ENCODE measurements at places on chromosomes 12 and 14.

GRCh38 chr12:24227551-24227950 is 278.1 kb upstream of the SOX5 start:
- no peak for DNase-seq

DNA sequence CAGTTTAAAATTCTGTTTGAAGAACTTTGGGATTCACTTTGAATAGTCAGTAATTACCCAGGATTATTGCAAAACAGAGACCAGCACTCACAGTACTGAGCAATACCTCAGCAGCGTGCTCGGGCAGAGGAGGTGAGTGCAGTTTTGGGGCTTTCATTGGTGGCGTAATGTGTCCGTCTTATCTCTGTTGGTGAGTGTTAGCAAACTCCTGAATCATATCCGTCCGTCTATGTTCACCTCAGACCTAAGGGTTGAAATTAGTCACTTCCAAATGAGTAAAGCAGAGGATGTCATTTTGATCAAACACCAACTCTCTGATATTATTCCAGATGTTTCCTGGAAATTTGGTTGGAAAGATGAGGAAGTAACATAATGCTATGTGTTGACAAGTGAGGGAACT is 82.8 kb downstream of the BORCS5 start:
- DNase-seq = no peak

GRCh38 chr12:50401500-50402081 is 906 bp downstream of the LARP4 start:
- DNase-seq = no peak

DNA sequence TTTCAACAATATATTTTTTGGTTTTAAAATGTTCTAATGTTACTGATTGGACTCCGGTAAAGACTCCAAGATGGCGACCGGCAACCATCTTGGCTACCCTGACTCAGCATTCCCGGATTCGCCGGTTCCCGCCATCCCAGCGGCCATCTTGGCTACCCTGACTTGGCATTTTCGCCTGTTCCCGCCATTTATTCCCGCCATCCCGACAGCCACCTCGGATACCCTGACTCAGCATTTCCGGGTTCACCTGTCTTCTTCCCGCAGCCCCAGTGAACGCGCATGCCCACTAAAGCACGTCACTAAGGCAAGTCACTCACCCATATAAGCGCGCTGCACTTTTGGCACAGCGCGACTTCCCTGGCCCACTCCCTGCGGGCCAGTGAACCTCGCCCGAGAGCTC is 9.0 kb upstream of the LRFN5 start:
- DNase-seq = no peak

GRCh38 chr14:75260025-75260763 is 18.4 kb upstream of the FOS start:
- no peak for DNase-seq

DNA sequence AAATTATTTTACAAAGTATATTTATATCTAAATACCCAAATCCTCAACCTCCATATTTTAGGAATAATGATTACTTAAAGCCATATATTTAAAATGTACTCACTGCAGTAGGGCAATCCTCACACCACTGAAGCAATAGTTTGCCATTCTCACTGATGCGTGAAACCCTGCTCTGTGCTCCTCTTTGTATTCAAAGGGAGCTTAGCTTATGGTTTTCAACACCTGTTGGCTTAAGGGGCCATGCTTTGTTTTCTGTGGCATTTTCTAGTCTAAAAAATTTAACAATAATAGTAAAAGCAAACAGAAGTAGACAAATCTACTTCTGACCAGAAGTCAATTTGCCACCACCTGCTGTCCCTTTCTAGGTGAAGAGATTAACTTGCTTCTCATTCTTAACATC is 294.6 kb downstream of the FLRT2 start:
- no peak for DNase-seq

- DNase-seq = peak; percentile 84
These were observed 4.6 kb downstream of the CCDC197 start for GRCh38 chr14:94001501-94002396.

DNA sequence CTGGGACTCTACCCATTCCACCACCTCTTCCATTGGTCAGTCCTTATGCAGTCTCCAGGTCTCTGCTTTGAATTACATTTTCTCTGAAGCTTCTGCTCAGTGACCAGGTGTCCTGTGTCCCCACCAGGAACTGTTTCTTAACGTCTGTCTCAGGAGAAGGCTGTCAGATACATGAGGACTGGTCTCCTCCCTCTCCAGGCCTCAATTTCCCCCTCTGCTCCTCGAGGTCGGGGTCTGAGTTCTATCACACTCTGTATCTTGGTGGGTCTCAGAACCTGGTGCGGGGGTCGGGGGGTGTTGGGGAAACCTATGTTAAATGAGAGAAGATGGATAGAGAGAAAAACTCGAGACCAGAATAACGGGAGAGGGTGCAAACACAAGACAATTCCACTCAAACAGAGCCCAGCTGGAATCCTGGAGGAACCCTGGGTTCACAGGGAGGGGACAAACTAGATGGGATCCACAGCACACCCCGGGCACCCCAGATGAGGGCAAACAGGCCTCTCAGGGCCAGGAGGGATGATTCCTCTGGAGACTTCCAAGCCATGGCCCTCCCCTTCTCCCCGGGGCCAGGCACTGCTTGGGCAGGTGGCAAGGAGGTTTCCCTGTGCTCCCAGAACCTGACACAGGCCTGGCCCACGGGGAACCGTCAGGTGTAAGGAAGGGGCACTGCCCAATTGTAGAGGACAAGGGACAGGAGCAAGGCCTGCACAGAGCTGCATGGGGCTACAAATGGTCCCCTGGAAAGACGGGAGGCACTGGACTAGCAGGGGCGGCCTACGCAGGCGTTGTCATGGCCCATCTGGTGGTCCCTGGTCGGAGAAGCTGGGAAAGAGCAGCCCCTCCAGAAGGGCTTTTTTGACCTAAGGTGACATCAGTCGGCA is 313.2 kb upstream of the DIO3 start:
- DNase-seq = no peak

- DNase-seq = no peak
These were observed 80.0 kb upstream of the EGLN3 start for GRCh38 chr14:34030864-34031263.

- DNase-seq = peak; percentile 50
These were observed 8.7 kb downstream of the SAV1 start for GRCh38 chr14:50659327-50659974.

- DNase-seq = no peak
These were observed 1.1 kb upstream of the GLT1D1 start for GRCh38 chr12:128852026-128852698.

DNA sequence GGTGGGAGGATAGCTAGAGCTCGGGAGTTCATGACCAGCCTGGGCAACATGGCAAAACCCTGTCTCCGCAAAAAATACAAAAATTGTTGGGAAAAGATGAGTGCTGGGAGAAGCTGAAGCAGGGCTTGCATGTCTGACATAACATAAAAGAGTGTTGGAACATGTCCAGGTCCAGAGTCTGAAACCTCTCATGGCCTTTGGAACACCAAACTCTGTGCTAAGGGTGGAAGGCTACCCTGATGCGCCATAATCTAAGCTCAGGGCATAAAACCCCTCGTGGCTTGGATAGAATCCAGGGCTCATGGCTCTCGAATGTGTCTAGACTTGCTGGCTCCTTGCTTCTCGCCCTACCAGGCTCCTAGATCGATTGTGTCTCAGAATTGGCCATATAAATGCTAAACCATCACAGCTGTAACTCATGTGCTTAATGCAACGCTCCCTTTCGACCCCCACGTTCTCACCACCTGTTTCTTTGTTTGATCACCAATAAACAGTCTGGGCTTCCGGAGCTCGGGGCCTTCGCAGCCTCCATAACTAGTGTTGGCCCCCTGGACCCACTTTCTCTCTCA is 6.7 kb upstream of the CLEC7A start:
- DNase-seq = no peak

GRCh38 chr14:102570334-102570995 is 22.0 kb upstream of the RCOR1 start:
- DNase-seq = no peak

- no peak for DNase-seq
These were observed 370.2 kb downstream of the TMEM117 start for GRCh38 chr12:44206045-44206444.

DNA sequence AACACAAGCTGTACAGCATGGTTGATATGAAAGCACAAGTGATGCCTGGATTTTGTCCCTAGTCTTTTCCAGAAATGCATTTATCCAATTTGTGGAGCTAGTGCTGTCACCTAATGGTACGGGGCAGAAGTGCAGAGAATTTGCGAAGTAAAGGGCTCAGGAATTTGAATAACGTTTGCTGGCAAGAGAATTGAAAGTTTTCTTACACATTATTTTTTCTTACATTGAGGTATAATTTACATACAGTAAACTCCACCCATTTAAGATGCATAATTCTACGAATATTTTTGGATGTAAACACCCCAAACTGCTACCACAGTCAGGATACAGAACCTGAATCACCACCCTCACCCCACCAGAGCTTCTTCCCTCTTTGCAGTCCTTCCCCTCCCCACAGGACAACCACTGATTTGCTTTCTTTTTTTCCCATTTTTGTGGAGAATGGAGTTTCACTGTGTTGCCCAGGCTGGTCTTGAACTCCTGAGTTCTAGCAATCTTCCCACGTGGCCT is 3.5 kb downstream of the AICDA start:
- peak; percentile 53 for DNase-seq

DNA sequence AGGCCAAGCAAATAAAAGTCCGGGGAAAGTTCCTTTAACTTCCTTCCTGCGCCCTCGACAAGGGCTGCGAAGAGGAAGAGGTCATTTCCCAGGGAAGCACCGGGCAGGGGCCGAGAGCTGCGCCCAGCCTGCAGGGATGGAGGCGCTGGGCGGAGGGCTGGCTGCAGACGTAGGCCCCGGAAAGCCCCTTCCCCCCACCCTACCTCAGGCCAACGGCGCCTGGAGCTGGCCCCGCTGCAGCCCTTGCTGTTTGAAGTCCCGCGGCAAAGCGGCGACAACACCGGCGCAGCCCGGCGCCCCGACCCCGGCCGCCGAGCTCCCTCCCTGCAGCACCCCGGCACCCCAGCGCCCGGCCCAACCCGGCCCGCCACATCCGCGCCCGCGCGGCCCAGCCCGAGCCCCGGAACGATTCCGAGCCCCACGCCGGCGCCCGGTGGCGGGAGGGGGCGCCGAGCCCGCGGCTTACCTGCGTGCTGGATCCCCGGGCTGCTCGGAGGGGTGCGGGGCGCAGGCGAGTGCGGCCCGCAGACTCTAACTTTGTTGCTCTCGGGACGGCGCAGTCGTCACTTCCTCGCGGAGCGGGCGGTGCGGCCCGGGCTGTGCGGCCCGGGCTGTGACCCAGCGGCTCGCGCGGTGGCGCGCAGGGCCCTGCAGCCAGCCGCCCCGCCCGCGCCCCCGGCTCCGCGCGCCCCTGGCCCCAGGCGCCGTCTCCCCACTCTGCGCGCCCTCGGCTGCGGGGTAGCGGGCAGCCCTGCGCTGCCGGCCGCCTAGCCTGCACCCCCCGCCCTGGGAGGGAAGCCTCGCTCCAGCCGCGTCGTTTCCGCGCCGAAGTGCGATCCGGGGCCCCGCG is 64.8 kb upstream of the PTGR2 start:
- DNase-seq = peak; percentile 88

DNA sequence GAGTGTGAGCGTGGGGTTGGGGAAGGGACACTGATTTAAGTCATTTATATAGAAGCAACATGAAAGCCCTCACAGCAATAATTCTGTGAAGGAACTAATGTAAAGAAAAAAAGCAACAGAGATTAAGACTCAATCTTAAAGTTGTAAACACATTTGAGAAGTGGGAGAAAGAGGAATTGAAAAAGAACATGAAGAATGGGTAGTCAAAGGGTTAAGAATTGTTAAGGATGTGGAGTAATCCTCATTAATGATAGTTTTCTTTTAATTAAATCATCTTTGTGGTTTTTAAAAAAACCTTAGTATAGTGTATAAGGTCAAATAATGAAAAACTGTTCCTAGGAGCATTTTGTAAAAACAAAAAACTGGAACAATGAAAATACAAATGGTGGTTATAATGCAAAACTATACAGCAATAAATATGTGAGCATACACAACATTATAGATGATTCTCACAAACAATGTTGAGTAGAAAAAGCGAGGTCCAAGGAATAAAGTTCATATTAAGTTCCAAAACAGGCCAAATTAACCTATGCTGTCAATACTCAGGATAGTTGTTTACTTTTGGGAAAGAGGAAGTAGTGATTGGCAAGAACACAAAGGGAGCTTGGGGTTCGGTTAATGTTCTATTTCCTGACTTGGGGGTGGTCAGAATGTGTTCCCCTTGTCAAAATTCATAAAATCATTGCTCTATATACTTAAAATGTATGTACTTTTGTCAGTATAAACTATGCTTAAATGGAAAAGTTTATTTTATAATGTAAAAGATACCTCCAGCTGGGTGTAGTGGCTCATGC is 120.4 kb upstream of the ATF7IP start:
- no peak for DNase-seq

GRCh38 chr14:95054346-95055280 is 102.7 kb downstream of the DICER1 start:
- no peak for DNase-seq

DNA sequence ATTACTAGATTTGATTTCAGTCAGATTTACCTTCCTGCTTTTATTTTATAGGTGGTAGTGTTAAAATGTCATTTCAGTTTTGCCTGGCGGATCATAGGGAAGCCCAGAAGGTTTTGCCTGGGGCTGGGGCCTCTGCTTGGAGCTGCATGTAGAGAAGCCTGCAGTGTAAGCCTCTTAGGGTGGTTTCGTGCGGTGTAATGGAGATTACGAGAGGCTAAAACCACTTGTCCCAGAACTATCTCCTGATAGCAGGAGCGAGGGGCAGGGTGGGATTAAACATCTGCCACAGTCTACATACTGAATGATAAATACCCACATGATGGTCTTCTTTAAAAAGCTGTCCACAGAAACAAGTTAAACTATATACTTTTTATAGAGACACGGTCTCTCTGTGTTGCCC is 35.0 kb upstream of the DICER1 start:
- DNase-seq = peak; percentile 80

GRCh38 chr12:122116707-122117535 is 38.4 kb downstream of the MLXIP start:
- DNase-seq = no peak

DNA sequence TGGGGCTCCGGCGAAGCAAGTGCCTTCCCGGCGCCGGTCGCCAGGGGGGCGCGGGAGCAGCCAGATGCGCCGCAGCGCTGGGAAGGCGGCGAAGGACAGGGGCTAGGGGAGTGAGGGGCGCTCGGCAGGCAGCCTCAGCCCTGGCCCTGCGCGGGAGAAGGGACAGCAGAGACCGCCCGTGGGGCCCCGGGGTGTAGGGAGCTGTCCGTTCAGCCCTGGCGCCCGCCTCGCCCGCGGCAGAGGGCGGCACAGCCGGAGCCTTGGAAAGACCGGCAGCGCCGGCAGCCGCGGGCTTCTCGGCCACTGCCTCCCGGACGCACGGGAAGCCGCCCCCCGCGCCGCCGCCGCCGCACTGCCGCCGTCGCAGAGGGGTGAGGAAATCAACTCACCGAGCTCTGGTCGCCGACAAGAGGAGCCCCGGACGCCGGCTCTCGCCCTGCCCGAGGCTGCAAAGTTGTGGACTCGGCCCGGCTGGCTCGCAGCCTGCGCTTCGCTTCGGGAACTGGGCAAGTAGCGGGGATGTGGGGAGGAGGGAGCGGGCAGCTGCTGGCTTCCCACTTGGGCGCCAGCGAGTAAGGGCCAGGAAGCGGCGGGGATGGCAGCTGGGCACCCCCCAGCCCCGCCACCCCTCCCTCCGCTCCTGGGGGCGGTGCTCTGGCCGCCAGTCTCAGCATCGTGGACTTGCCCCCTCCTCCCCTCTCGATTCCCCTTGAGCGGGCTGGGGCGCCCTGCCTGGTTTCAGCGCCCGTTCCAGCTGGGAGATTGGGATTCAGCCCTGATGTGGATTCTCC is at the start of gene ZDHHC22:
ZDHHC22 (minus strand) TSS at position 578 of the 791 bp plus-strand sequence. CDS start 2,053 bp downstream, outside the sequence.
- DNase-seq = peak; percentile 91
